ENCODE measurements at places on chromosomes 6 and 20.

DNA sequence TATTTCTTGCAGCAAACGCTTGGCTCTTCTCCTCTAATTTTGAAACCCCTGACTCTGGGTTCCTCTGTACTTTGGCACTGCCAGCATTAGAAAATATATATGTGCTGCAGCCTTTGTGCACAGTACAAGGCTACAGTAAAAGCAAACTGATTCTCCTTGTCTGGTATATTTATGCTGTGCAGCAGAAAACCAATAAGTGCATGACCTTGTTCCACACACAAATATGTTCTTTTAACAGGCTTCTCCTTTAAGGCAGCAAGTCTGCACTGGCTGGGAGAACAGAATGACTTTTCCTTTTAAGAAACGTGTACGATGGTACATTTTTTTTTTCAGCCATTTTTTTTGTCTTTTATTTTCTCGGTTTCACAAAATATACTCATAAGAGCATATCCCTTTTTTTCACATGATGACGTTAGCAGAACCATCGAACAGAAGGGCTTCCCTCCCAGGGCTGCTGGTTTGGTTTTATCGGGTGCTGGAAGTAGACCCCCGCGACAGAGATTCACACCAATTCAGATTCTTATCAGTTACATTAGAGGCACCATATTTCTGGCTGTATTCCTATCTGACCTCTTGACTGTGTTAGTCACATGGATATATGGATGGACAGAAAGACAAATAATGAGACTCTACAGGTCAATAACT lies 129.9 kb upstream of the ARID1B start:
- no peak for DNase-seq

DNA sequence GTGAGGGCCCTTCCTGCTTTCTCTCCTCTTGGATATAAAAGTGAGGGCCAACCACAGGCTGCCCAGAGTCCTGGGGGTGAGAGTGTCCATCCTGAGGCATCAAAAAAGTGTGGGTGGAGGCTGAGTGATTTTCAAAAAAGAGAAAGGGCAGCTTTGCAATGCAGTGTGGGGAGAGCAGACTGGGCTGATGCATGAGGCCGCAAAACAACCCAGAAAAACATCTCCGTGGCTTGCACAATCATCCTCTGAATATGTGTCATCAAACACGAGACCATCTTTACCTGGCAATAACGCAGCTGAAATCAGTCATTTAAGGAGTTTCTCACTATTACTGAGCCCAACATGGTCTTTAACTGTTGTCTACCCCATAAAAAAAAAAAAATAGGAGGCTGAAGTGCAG lies 191.2 kb upstream of the SOX4 start:
- no peak for DNase-seq

- DNase-seq = no peak
These were observed 531.3 kb upstream of the JAG1 start for GRCh38 chr20:11204926-11205768.

GRCh38 chr6:44221291-44221960 lies 2.0 kb upstream of the SLC29A1 start:
- DNase-seq = no peak

DNA sequence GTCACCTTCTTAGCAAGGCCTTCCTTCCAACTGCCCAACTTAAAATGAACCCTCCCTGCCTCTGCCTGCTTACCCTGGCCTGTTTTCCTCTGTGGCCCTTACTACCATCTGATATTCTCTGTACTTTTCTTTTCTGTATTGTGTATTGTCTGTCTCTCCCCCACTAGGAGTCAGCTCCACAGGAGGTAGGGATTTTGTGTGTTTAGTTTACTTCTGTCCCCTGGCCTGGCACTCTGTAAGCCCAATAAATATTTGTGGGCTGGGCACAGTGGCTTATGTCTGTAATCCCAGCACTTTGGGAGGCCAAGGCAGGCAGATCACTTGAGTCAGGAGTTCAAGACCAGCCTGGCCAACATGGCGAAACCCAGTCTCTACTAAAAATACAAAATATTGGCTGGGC lies 72.8 kb downstream of the RIPOR3 start:
- DNase-seq = no peak

- DNase-seq = no peak
These were observed 26.0 kb upstream of the SYNJ2 start for GRCh38 chr6:157955675-157956074.

DNA sequence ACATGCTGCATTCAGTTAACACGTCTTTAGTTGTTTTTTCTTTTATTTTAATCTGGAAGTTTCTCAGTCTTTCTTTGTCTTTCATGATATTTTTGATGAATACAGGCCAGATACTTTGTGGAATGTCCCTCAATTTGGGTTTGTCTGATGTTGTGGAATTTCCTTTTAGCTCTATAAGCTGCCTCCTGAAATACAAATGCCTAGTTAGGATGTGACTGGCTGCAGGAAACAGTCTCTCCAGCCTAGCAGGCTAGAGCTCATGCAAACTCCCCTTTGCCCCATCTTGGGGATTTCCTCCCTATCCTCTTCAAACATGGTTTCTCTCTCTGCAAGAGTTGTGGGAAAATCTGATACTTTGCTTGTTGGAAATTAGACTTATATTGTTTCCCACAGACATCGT lies 89.3 kb upstream of the JAG1 start:
- no peak for DNase-seq

GRCh38 chr6:95572098-95572497 lies 5.2 kb upstream of the MANEA start:
- DNase-seq = no peak

- no peak for DNase-seq
These were observed 52.7 kb downstream of the EBF4 start for GRCh38 chr20:2745060-2745910.

DNA sequence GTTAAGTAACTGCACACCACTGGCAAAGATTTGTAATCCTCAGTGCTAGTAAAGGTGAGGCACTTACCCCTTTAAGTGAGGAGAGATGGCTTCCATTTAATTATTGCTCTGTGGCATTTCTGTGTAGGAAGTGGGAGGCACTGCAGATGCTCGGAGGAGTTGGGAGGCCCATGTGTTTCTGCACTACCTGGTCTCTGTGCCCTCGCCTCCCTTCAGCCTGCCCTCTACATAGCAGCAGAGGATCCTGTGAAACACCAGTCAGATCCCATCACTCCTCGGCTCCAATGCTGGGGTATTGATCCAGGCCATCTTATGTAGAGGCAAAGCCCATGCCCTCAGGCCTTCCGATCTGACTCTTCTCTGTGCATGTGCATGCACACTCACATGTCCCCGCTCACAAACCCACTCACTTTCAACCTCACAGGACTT lies 67.0 kb downstream of the SLX4IP start:
- no peak for DNase-seq

DNA sequence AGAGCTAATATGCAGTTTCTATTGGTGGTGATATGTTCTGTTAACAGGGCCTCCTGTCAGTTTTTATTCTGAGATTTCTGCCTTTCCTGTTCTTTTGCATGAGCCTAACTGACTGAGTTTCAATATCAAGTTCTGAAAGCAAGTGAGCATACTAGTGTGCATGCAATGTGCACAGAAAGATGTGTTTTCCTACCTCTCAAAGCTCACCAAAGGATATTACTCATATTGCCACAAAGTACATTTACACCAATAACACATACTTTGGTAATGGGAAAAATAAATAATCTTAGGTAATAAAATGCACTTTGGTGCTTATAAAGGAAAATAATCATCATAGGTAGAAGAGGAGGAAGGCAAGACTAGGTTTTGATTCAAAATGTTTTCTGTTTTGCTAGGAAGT lies 195.0 kb downstream of the KHDC1L start:
- no peak for DNase-seq

DNA sequence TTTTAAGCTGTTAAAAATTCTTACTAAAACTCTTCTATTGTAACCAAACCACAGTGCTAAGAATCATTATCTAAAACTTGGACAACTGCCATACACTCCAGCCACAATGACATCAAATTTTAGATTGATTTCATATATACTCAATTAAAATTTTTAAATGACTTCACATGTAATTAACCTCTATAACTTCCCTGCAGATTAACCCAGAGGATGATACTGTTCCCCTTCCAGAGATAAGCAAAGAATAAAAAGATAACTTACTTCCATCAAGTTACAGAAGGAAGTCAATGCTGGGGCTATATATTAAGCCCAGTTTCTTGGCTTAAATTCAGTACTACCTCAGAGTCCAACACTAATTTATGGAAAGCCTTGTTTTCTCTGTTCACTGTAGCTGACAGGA lies 71.3 kb downstream of the ARHGAP18 start:
- DNase-seq = no peak

DNA sequence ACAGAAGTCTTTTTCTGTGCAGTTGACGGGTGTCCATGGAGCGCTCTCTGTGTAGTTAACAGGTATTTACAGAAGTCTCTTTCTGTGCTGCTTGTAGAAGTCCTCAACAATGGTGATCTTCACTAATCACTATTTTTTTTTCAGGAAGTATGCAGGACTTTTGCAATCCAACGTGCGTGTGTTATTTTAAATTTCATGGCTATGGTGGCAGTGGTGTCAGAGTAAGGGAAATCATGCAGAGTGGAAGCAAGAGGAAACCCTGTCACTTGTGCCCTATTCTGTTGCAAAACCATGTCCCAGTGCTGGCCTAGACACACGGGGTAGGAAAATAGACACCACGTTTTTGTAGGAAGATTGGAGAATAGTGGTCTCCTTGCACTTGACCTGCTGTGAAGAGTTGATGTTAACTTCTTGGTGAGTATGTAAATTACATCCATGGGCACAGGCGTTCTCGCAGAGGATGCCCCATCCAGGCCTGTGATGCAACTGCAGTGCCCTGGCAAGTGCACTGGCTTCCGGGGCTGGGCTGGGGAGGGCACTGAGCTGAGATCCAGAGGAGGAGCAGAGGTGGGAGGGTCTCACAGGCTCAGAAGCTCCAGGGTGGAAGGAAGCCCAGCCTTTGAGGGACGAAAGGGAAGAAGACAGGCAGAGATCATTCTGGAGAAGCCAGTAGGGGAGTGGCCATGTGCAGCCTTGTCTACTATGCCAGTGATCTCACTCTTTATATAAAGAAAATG lies 146.5 kb downstream of the SYCP2 start:
- no peak for DNase-seq

GRCh38 chr6:36683145-36683655 lies 4.7 kb downstream of the CDKN1A start:
- no peak for DNase-seq

DNA sequence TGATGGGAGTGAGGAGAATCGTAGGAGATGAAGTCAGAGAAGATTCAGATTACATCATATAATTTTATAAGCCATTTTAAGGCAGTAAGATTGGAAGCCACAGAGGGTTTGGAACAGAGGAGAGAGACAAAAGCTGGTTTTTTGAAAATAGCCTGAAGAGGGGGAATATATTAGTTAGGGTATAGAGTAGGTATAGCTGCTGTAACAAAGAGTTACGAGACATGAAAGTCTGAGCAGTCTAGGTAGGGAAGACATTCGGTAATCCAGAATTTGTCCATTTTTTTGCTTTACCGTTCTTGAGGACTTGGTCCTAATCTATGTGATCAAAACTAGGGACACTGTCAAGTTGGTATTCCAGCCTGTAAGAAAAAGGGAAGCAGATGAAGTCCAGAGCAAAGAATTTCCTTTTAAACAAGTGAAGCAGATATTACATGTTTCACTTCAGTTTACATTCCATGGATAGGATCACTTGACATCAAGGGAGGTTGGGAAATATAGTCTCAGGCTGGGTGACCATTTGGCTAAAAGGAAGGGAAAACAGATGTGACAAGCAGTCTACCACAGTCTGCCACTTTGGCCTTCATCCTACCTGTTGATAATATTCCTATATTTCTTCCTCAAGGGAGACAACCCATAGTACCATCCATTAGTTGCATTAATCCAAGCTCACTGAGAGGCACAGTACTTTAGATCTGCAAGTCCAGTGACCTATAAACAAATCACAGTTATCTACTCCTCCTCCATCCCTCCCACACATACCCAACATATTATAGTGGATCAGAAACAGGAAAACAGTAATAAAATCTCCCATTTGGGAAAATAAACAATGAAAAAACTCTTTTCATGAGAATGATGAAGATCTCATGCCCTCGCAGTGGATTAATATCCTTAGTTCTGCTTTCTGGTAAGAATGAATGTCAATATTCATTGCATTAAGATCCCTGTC lies 10.2 kb downstream of the FAM135A start:
- no peak for DNase-seq

GRCh38 chr6:131755597-131755996 lies 44.8 kb upstream of the CTAGE9 start:
- no peak for DNase-seq

- DNase-seq = no peak
These were observed 248.6 kb downstream of the HIVEP2 start for GRCh38 chr6:142696123-142697000.

DNA sequence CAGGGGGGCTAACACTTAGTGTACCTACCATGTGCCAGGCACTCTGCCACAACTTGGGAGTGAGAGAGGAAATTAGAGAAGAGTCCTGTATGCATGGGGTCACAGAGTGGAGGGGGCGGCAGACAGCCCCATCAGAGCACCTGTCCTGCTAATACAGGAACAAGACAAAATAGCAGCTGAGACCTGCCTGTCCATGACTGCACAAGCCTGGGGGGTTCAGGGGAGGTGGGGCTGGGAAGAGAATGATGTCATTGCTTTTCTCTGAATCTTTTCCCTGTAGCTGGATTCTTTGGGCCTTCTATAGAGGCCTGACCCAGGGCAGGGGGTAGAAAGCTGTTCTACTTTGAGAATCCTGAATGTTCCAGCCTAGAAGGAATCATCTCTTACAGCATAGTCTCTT lies 37.4 kb downstream of the FOXP4 start:
- no peak for DNase-seq

Measured in activated CD8-positive, alpha-beta memory T cell treated with anti-CD3 and anti-CD28 coated beads for 4 hours (primary cell).